ENCODE measurements at places on chromosomes 16 and 17.
A peak's percentile ranks its signal among the peaks of the same experiment; 100 is the strongest.

GRCh38 chr17:59812139-59812538, 80.6 kb downstream of the TUBD1 start:
- DNase-seq: no peak

GRCh38 chr16:3810198-3810664, 70.3 kb downstream of the CREBBP start:
- DNase-seq: no peak

DNA sequence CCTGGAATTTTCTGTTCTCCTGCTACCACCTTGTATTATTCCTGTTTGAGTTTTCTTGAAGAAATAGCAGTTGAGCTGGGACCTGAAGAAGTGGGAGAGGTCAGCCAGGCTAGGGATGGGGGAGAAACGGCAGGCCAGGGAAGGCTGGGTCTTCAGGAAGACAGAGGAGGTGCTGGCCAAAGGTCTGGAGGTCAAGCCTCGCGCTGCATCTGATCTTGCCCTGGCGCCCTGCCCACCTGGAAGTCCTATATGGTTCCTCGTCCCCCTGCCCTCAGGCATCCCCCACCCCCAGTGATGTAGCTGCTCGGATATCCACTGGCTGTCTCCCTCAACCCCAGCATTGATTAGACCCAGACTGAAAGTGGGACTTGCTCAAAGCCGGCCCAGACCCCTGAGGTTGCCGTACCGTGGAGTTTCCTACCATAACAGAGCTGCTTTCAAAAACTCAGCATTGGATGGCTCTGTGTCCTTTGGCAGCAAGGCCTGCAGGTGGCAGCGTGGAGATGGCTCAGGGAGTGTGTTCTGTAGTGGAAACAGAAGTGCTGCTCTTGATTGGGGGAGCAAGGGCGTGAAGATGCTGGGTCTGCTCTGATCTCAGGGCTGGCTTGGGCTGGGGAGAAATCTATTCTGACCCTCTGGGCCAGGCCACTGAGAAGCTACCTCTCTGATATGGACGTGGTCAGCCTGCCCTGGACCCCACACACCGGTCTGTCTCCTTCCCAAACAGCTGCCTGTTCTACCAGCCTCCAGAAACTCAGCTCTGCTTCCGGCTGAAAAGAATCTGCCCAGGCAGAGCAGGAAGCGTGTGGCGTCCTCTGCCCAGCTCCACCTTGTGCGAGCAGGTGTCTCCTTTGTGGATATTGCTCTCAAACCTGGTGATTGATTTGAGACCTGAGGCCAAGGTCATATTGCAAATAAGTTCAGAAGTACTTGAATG, 107.0 kb upstream of the CACNG5 start:
- DNase-seq: no peak

- DNase-seq: no peak
These were observed 7.8 kb upstream of the MAPK7 start for GRCh38 chr17:19370493-19370960.

GRCh38 chr16:4091240-4092012, 24.8 kb downstream of the ADCY9 start:
- no peak for DNase-seq

DNA sequence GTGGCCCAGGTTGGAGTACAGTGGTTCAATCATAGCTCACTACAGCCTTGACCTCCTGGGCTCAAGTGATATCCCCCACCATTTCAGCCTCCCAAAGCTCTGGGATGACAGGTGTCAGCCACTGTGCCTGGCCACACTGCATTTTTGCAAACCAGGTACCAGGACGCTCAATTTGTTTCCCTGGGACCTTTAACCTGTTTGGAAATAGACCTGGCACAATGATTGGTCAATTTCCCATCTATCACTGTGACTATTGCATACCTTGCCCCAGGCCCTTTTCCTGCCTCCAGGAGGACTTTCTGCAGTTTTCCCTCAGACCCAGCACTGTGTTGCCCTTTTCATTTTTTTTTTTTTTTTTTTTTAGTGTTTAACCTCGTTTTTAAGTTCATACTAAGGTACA, 11.1 kb upstream of the FUS start:
- DNase-seq: no peak

DNA sequence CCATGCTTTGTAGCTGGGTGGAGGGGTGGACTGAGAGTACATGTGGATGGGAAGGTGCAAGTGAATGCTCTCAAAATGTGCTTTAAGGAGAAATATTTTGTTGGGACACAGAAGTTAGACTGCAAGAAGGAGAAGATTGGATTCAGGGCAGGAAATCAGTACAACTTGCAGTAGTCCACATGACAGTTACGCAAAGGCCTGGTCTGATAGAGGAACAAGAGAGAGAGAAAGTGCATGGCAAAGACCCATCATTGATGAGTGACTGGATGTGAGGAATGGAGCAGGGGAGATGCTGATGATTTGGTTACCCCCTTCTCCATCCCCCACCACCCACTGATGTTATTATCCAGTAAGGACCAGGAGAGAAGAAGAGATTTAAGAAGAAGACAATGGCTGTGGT, 472.8 kb downstream of the MAF start:
- DNase-seq: no peak

DNA sequence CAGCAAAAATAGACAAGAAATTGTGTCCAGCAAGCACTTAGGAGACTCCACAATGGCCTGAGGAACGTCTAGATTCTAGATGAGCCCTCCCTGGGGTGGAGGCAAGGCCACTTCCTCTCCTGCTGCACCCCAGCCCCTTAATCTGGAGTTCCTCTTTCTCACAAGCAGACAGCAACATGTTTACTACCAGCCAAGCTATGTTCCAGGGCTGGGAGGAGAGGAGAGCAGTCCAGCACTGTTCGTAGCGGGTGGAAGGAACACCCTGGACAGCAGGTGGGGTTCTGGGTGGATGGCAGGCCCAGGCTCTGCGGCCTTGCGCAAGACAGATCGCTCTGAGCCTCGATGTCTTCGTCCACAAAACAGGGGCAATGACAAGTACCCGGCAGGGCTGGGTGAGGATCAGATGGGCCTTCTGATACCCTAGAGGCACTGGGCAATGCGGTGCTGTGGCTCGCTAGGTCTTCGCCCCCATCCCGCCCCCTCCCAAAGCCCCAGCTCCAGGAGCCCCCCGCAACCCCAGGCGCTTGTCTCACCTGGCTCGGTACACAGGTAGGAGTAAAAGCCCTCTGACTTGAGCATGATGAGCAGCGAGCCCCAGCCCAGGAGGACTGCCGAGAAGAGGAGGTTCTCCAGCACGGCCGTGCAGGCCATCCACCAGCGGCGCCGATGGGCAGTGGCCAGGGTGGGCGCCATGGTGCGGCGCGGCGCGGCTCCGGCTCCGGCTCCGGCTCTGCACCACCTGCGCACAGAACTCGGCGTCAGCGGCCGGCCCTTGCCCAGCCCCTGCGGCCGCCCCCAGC, 1.3 kb downstream of the SLC43A2 start:
- no peak for DNase-seq

GRCh38 chr17:8887301-8887700, 19.8 kb upstream of the PIK3R6 start:
- no peak for DNase-seq

DNA sequence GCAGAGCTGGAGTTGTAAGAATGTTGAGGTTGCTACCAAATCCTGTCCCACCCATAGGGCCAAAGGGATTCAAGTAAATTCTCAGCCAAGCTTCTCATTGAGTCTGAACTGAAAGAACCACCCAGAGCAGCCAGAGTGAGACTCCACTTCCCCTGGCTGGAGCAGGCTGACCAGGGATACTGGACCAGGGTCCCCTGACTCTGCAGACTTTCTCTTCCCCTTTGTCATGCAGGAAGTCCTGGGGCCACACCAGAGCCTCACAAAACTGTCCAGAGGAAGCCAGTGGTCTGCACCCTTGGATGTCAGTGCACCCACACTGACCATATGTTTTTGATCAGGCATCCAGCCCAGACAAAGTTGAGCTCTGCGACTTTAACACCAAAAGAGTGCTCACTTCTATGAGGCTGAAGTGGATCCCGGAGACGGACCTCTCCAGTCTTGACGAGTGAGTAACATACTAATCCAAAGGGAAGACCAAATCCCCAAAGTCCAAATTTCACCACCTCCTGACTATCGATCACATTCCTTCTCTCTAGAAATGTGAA, 4.1 kb downstream of the NXN start:
- no peak for DNase-seq

DNA sequence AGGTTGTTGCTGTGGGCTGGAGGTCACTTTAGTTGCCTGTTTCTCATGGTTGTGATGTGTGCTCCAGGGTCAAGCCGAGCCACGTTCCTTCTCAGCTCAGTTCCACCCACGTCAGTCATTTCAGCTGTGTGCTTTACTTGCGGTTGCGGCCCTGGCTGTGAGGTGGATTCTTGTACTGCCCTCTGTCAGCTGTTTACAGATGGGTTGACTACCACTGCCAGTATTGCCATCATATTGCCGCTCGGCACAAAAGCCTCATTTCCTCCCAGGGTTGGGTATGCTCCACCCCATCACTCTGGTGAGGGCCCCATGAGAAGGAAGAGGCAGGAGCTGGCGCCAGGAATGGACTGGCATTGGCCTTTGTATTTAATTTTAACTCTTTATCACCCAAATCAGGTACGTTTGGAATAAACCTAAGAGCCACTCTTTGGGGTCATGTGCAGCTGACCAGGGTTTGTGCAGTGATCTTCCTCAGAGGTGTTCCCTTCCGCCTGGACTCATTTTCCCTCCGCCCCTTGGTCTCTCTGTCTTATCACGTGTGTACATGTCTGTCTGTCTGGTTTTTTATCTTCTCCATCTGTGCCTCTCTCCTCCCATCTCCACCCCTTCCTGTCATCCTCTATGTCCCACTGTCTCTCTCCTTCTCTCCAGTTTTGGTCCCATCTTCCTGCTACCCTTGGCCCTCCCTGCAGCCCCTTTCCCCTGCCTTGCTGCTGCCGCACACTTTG, 25.0 kb downstream of the METTL22 start:
- no peak for DNase-seq

GRCh38 chr16:30117768-30118167, 4.4 kb upstream of the GDPD3 start:
- no peak for DNase-seq

- no peak for DNase-seq
These were observed 6.7 kb downstream of the IL4R start for GRCh38 chr16:27320261-27321012.

- DNase-seq: peak; percentile 72
These were observed 62.4 kb downstream of the BAIAP2 start for GRCh38 chr17:81097134-81097942.

- no peak for DNase-seq
These were observed 4.5 kb upstream of the PRDM7 start for GRCh38 chr16:90081606-90081970.

GRCh38 chr17:40157973-40158372, 17.6 kb downstream of the CASC3 start:
- no peak for DNase-seq

DNA sequence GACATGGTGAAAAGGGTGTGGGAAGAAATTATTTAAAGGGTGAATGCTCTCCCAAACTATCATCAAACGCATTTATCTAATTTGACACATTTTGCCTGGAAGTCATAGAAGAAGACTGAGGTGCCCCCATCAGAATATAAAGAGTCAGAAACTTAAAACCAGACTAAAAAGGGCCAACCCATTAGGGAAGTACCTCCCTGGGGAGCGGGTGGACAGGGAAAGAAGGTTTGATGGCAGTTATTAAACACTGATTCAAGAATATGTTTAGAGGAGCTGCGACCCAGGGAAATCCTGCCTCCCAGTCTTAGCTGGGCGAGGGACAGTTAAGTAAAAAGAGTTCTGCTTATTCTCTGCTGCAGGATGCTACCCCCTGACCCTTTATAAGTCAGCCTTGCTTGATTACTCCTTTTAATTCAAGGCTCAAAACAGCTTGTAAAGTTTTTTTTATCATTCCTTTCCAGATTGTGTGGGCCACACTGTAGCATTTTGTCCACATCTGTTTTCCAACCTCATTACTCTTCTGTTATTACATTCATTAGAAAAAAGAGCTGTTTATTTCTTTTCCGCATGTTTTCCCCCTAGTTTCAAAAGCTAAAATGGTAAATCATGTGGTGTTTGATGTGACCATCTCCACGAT, 138.5 kb upstream of the TBX2 start:
- DNase-seq: no peak

- DNase-seq: peak; percentile 65
These were observed 23.6 kb upstream of the FZD2 start for GRCh38 chr17:44533533-44534246.

GRCh38 chr16:54273566-54273965, 13.0 kb downstream of the IRX3 start:
- no peak for DNase-seq

GRCh38 chr17:53193044-53193443, 629.7 kb upstream of the KIF2B start:
- DNase-seq: no peak

DNA sequence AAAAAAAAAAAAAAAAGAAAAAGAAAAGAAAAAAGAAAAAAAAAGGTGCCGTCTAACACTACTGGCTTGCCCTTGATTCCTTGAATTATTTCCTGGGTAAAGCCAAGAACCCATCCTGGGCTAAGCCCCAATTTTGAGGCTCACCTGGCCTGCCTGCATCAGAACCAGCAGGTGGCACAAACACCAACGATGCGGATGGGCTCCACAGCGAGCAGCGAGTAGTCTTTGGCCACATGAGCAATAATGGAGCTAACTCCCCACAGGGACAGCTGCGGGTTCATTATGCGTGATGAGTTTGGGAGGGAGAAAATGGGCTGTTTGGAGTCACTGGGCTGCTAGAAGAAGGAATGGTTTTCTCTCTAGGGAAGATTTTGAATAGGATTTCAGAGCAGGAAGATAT, 91.1 kb downstream of the ASIC2 start:
- no peak for DNase-seq

- DNase-seq: no peak
These were observed 8.4 kb upstream of the PCTP start for GRCh38 chr17:55742272-55743102.

DNA sequence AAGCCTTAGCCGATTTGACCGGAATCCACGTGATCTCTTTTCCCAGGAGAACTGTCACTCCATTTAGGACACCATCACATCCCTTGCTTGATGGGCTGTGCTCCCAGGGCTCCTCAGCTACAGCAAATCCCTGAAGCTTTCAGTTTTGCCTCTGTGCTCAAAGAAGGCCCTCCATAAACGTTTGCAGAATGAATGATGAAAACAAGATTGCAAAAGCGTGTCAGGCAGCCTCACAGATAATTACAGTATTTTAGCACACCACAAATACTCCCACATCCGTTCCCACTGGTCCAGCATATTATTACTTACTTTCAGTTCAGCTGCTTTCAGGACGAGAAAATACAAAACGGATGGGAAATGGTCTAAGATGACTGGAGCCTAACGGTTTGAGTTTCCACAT, 84.6 kb downstream of the USP31 start:
- no peak for DNase-seq

- no peak for DNase-seq
These were observed 20.1 kb downstream of the ORC6 start for GRCh38 chr16:46709469-46710005.
